Activated CD8-positive, alpha-beta memory T cell treated with anti-CD3 and anti-CD28 coated beads for 48 hours (primary cell): ENCODE measurements at places on chromosomes 4 and X.

- no peak for DNase-seq
Measured at GRCh38 chrX:135087867-135088266, 32.5 kb downstream of the ETDB start.

DNA sequence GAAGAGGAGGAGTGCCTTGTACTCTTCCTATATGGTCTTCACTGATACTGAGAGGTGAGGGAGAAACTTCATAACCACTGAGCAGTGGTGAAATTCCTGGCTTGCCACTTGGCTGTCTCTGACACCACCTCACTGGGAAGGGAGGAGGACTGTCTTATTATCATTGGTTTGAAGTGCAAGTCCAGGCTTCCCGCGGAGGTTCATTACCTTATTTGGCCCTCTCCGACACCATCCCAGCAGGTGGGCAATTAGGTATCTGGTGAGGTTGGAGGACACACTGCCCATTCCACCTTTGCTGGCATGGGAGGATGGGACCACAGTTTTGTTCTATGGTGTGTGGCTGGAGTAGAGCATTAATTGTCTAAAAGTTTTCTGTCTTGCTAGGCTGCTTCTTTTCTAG is 206.1 kb downstream of the LHFPL1 start:
- DNase-seq, result no peak

DNA sequence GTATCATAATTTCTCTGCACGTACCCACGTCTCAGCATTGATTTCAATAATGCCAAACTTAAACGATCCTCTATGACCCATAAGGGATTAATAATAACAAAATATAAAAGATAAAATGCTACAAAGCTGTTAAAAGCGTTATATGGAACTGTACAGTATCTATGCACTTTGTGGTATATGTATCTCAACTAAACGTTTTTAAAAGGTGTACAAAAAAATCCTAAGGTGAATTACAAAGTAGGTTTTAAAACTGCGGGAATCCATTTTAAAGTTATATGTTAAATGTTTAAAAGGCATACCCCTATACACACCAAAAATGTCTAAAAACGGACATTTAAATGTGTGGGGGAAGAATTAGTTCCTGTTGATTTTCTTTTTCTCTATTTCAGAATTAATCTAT is 860 bp downstream of the ZNF182 start:
- no peak for DNase-seq

DNA sequence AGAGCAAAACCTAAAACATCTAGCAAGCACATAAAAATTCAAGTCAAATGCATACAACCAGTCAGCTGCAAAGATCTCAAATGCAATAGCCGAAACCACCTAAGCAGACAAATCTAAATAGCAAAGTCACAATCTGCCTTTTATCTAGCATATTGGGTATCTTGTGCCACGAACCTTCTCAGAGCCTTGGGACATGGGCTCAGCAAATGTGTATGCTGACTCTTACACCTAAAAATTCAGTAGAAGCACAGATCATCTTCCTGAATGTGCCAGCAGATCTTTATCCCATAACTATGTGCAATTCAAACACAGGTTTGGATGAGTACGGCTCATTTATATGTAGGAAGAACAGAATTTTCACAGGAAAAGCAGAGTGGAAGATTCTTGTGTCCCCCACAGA is 492.1 kb downstream of the INPP4B start:
- DNase-seq, result no peak

DNA sequence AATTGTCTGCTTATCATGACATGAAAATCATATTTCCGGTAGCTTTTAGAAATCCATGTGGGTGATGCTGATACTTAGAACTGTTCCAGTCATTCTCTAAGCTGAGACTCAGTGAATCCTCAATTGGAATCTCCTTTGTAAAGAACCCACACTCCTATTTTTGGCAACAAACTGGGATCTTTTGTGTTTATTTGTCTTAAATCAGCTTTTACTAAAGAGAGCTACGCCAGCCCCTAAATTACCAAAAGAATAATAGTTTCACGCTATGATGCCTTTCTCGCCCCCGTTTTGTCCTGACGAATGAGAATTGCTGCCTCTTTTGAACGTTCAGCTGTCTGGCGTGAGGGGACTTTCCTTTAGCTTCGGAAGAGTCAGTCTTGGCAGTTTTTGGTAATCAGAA is 195.9 kb downstream of the SHOX start:
- no peak for DNase-seq

GRCh38 chr4:121674696-121675095 is 22.1 kb downstream of the ANXA5 start:
- no peak for DNase-seq

GRCh38 chr4:23878246-23878891 is 11.5 kb downstream of the PPARGC1A start:
- no peak for DNase-seq

- no peak for DNase-seq
Measured at GRCh38 chr4:64001229-64001898, 407.9 kb downstream of the TECRL start.

DNA sequence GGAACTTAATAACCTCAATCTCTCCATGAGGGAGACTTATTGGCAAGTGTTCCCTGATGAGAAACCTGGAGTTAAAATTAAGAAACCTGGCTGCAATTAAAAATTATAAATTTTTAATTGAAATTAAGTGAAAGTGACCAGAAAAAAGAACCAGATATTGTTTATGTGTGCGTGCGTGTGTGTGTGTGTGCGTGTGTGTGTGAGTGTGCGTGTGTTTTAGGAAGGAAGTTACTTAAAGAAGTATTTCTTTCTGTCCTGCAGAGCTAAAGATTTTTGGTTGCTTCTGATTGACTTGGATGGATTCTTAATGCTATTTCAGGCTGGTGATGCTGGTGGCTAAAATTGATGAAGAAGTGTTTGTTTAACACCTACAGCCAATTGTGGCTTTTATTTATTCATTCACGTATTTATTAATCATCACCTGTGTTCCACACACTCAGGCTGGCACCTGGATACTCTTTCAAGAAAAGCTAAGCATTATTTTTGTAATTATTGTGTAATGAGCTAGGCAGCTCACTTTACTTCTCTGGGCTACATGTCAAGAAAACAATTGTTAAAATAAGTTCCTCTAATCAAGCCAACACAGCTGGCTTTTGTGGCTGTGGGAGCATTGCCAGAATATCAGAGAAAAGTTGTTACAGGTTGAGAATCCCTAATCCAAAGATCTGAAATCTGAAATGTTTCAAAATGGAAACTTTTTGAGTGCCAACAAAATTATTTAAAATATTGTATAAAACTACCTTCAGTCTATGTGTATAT is 68.5 kb downstream of the CEP44 start:
- no peak for DNase-seq
